ENCODE measurements at places on chromosomes 16 and 17.

- DNase-seq: no peak
Measured at GRCh38 chr16:50371036-50371716, 2.4 kb upstream of the BRD7 start.

DNA sequence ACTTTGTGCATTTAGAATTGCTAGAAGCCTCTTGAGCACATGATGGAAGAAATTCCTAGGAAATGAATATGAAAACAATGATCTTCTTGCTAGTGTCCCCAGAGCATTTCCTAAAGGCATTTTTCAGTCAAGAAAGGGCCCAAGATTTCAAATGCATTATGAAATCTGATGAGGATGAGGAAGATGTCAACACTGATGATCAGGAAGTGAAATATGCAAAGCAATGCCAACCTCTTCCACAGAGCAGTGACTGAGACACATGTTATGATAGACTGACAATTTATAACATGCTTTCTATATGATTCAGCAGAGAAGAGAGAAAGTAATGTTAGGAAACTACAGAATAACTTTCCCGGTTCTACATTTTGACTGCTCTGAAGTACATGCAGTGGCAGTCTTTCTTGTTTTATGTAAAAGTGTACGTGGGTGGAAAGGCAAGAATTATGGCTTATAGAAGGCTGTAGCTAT, 859.1 kb upstream of the GOT2 start:
- DNase-seq: peak; percentile 72

- DNase-seq: no peak
Measured at GRCh38 chr17:79691931-79692330, 38.8 kb upstream of the ENPP7 start.

DNA sequence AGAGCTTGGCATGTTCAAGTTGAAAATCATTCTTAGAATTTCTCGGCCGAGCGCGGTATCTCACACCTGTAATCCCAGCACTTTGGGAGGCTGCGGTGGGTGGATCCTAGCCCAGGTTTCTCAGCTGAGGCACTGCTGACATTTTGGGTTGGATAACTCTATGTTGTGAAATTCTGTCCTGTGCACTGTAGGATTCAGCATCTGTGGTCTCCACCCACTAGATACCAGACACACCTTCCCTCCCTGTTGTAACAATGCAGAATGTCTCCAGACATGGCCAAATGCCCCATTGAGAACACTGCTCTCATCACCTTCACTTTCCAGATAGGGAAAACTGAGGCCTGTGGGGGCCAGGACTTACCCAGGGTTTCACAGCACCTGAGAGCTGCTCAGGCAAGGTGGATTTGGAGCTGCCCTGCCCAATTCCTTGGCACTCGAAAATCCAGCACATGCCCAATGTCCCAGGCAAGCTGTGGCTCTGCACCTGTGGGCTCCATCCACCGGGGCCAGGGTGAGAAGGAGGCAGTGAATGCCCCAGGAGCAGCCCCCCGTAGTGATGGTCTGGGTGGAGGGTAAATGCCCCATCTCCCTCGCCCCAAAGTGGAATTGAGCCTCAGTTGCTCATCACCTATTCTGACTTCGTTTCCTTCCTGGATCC, 20.2 kb upstream of the TVP23A start:
- DNase-seq: no peak

- DNase-seq: no peak
Measured at GRCh38 chr16:64887651-64888050, 234.2 kb downstream of the CDH11 start.

GRCh38 chr16:79640513-79641360, 40.2 kb upstream of the MAF start:
- DNase-seq: peak; percentile 36

DNA sequence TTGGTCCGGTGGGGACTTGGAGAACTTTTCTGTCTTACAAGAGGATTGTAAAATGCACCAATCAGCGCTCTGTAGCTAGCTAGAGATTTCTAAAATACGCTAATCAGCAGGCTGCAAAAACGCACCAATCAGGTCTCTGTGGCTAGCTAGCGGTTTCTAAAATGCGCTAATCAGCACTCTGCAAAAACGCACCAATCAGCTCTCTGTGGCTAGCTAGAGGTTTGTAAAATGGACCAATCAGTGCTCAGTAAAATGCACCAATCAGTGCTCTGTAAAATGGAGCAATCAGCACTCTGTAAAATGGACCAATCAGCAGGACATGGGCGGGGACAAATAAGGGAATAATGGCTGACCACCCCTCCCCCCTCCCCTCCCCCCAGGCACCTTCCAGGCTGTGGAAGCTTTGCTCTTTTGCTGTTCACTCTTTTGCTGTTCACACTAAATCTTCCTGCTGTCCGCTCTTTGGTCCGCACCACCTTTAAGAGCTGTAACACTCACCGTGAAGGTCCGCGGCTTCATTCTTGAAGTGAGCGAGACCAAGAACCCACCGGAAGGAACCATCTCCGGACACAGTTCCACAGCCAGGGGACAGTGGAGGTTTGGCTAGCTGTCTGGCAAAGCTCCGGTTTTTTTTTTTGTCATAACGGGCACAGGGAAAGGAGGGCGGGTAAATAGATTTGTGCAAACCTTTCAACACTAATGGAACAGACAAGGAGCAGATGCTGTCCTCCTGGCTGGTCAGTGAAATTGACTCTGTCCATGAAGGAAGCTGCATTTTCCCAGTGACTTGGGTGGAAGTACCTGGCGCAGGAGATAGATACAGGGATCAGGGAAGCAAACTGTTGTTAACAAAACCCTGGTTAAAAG, 8.3 kb downstream of the PITPNC1 start:
- DNase-seq: no peak

DNA sequence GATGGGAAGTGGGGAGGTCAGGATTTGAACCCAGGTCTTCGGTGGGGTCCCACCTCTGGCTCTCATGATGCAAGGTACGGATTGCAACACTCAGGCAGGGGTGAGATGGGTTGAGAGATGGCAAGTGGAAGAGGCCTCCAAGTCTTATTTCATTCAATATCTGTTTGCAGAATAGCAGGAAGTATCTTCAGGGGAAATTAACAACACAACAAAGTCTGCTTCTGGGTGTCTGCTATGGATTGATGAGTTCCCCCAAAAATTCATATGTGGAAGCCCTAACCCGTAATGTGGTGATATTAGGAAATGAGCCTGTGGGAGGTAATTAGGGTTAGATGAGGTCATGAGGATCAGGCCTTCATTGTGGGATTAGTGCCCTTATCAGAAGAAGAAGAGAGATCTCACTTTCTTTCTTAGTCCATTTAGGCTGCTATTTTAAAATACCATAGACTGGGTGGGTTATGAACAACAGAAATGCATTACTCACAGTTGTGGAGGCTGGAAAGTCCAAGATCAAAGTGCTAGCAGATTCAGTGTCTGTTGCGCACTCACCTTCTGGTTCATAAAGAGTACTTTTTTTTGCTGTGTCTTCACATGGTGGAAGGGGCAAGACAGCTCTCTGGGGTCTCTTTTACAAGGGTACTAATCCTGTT, 4.4 kb upstream of the CD300H start:
- DNase-seq: no peak

- DNase-seq: no peak
Measured at GRCh38 chr17:36094746-36095145, 4.8 kb upstream of the CCL3 start.

DNA sequence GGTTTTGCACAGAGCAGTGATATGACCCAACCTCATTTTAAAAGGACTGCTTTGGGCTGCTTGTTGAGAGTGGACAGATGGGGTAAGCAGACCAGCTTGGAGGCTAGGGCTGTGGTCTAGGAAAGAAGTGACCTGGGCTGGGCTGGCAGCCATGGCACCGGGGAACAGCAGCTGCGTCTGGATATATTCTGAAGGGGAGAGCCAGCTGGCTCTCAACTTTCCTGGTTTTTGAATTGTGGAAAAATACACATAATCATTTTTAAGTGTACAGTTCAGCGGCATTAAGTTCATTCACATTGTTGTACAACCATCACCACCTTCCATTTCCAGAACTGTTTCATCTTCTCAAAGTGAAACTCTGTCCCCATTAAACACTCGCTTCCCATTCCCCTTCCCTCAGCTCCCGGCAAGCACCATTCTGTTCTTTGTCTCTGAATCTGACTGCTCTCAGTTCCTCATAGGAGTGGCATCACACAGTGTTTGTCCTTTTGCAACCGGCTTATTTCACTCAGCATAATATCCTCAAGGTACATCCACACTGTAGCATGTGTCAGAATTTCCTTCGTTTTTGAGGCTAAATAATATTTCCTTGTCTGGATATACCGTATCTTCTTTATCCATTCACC, 113.2 kb downstream of the SPECC1 start:
- DNase-seq: no peak

GRCh38 chr17:39920218-39921210, 2.1 kb upstream of the GSDMB start:
- no peak for DNase-seq

DNA sequence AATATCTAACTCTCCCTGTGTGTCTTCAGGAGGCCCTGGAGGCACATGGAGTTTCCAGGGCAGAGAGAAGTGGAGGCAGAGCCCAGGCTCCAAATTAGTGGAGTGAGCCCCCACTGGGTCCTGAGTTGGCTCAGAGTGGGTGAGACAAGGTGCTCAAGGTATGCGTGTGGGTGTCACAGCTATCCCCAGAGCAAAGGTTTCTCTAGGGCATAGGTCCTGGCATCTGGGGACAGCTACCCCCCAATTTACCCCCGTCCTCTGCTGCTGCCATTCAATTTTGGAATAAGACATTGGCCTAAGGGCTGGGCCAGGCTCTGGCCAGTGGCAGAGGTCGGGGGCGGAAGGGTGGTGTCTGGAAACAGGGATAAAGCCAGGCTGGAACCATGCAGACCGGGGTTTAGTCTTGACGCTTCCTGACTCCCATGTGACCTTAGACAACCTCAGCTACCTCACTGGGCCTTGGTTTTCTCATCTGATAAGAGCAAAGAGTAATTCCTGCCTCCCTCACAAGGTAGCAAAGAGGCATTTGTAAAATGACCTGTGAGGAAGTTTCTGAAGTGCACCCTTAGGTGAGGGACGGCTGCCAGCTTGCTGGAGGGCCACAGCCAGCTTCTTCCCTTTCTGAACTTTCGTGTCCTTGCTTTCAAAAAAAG, 78.2 kb upstream of the TMEM97 start:
- DNase-seq: no peak

- DNase-seq: no peak
Measured at GRCh38 chr16:22771551-22771950, 42.4 kb upstream of the HS3ST2 start.

DNA sequence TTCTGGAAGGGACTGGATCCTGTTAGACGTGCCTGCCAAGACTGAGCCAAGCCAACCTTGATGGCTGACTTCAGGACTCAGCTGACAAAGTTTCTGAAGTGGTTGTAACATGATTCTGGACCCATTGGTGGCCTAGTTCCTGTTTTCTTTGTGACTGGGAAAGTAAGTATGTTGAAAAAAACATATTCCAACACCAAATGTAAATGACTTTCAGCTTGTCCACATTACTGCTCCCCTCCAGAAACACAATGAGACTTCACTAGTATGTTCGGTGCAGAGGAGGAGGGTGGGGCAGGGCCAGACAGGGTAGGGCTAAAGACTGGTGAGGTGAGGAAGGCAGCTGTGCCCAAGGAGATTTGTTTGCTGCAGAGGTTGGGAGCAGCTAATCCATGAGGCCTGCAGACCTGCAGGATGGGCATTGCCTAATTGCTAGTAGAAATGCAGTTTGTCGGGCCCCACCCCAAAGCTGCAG, 26.4 kb downstream of the NMT1 start:
- DNase-seq: peak; percentile 49

DNA sequence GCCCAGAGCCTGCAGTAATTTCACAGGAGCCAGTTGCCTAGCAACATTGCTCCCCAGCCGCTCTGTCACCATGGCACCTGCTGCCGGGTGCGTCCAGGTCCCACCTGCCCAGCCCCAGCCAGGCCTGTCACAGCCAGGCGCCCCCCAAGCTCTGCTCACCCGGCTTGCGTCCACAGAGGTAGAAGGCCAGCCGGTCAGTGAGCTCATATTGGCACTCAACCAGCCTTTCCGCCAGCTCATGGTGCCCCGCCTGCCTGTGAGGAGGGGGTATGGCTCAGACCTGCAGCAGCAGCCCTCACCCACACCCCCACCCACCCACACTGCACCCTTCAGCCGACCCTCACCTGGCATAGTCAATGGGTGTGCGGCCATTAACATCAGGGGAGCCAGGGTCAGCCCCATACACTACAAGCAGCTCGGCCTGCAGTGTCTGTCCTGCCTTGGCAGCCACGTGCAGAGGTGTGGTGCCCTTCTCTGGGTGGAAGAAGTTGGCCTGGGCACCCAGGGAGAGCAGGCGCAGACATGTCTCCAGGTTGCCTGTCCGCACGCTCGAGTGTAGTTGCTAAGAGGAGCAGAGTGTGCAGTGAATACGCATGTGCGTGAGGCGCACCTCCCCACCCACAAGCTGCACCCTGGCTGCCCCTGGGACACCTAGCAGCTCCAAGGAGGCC, 7.7 kb downstream of the GIT1 start:
- DNase-seq: no peak

- DNase-seq: no peak
Measured at GRCh38 chr17:8960325-8961140, 5.0 kb downstream of the PIK3R5 start.

Measured in astrocyte (in vitro differentiated cells and primary cell).